ENCODE measurements at places on chromosomes 2 and 18.

GRCh38 chr2:201049455-201049854 is 22.0 kb downstream of the HYCC2 start:
- DNase-seq, result no peak

- no peak for DNase-seq
Measured at GRCh38 chr18:37564711-37565100, 892 bp downstream of the CELF4 start.

DNA sequence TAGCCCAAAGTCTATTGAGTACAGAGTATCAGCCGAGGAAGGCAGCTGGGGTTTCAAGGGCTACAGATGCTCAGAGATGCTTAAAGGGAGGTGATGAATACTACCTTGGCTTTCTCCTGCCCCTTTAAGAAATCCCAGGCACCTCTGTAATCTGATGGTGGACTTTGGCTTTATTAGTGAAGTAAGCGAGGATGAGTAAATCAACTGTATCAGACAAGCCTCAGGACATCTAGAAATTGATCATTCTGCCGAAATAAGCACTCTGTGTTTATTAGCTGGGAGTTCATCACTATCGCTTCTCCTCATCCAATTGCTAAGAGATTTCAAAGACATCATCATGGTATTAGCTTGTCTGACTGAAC is 344.4 kb downstream of the SETBP1 start:
- DNase-seq, result no peak

GRCh38 chr2:111030945-111031344 is 89.8 kb upstream of the BCL2L11 start:
- DNase-seq, result no peak

GRCh38 chr2:232319067-232319802 is 59.3 kb upstream of the ALPP start:
- no peak for DNase-seq

DNA sequence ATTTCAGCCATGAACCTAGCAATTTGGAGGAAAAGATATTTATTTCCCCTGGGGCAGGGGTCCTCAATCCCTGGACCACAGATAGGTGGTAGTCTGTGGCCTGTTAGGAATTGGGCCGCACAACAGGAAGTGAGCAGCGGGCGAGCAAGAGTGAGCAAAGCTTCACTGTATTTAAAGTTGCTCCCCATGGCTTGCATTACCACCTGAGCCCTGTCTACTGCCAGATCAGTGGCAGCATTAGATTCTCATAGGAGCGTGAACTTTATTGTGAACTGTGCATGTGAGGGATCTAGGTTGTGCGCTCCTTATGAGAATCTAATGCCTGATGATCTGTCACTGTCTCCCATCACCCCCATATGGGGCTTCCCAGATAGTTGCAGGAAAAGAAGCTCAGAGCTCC is 127.6 kb downstream of the ICOS start:
- no peak for DNase-seq

- DNase-seq, result no peak
Measured at GRCh38 chr2:147714582-147714981, 130.2 kb upstream of the ACVR2A start.

GRCh38 chr2:53903011-53903410 is 43.2 kb upstream of the GPR75 start:
- DNase-seq, result no peak

- DNase-seq, result no peak
Measured at GRCh38 chr2:237626813-237627440, 460 bp upstream of the LRRFIP1 start.
